SJSA1 (cell line): ENCODE measurements at places on chromosomes 6 and 20. TPM values are rescaled to one million over a fixed set of nuclear protein-coding genes. Genes with fewer than 3 reads are reported as not detected.

- H3K27ac ChIP-seq, result no peak overlapping the region
- no peak for DNase-seq
- H3K4me3 ChIP-seq, result no peak overlapping the region
Observed at GRCh38 chr6:167401525-167402194, 76.8 kb downstream of the TTLL2 start.

DNA sequence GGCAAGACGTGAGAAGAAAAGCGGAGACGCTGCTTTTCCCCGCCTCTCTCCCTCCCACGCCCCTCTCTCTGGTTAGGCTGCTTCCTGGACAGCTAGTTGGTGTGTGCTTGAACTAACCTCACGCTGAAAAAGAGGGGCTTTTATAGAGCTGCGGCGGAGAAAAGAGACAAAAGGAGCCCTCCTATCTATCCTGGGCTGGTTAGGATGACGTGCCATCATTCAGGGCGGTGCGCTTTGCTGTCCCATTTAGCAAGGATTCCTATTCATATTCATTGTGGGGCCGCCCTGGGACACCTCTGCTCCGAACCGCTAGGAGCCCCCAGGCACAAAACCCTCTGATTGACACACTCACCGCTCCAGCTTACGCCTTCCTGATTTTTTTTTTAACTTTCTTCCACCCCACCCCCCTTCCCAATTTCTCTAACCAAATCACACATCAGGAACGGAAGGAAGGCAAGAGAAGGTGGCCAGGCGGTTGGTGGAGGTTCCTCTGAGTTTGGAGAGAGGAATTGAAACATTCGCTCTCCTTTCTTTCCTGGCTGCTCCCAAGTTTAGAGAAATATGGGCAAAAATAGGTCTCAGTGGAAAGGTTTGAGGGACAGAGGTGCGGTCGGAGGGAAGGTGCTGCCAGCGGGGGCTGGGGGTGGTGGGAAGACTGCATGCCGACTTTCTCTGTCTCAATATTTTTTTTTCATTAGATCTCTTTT is at the start of gene OLIG3:
Gene OLIG3, minus strand, starts transcription at position 114 of the 707 bp plus-strand sequence. CDS start 224 bp downstream, outside the sequence.
- H3K36me3 ChIP-seq, result no peaks in the 10 kb centered on the region
- H3K4me3 ChIP-seq, result no peak within 1 kb of the TSS
- H3K27me3 ChIP-seq, result peaks cover 56% of the 10 kb centered on the region
- no peak within 1 kb of the TSS for H3K27ac ChIP-seq
- H3K4me1 ChIP-seq, result no peaks in the 10 kb centered on the region; the same call in 1 of the 2 replicates
- no peak for DNase-seq

RFX6 gene
- total RNA-seq, result not detected in 2 replicates

DNA sequence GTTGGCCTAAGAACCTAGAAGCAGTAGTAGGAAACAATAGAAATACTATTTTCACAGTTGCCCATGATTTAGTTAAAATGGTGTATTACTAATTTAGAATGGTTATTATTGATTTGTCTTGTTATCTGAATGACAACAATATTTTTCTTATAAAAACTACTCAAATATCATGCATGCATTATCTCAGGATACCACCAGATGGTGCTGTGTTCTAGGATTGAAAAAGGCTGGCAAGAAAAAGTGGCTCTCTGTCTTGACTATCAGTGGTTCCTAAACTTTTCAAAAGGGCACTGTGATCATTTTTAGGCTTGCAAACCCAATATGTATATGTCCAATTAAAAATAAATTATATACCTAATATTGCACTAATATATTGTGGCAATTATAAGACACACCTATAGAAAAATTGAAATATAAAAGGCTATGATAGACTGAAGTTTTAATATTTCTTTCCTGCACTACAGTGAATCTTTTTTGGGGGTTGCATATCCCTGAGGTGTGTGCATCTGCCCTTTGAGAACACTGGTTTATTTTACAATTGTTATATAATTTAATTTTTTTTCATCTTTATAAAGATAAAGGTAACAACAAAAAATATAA is 131.7 kb upstream of the MLIP start:
- no peak overlapping the region for H3K4me3 ChIP-seq
- peaks cover 20% of the 10 kb centered on the region for H3K4me1 ChIP-seq
- H3K36me3 ChIP-seq, result no peaks in the 10 kb centered on the region
- no peak overlapping the region for H3K27ac ChIP-seq

PPP1R3G gene
- 0.19 and 0.32 TPM in 2 replicates for total RNA-seq

- no peak overlapping the region for H3K4me3 ChIP-seq
- no peak for DNase-seq
Observed at GRCh38 chr6:47785182-47785581, 3.4 kb downstream of the OPN5 start.

- peaks cover 3% of the 10 kb centered on the region; the same call in 1 of the 2 replicates for H3K4me1 ChIP-seq
- DNase-seq, result no peak
- H3K36me3 ChIP-seq, result no peaks in the 10 kb centered on the region
- no peak overlapping the region for H3K4me3 ChIP-seq
- H3K27me3 ChIP-seq, result no peaks in the 10 kb centered on the region
Observed at GRCh38 chr6:24974182-24975171, 38.7 kb upstream of the RIPOR2 start.

DNA sequence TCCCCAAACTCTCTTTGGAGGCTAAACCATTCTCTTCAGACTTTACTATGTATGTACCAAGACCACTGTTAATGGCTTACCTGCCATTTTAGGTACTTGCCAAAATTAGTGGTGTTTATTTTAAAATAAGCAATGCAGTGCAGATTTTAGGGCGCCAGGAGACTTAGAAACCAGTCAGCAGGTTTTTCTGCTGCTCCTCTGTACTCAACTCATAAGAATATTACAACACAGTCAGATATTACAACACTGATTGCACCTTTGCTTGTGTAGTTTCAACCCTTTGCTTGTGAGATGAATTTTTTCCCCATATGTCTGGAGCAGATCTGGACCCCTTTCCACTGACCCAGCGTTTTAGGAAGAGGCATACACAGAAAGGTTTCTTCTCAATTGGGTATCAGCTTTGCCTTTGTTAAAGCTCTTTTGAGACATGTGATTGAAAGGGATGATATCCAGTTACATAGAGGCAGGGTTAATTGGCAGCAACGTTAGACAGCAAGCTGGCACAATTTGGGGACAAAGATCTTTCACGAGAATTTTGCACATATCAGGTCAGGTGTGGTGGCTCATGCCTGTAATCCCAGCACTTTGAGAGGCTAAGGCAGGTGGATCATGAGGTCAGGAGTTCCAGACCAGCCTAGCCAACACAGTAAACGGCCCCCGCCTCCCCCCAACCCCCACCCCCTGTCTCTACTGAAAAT is 6.2 kb downstream of the TTPAL start:
- H3K27me3 ChIP-seq, result no peaks in the 10 kb centered on the region
- peaks cover 10% of the 10 kb centered on the region for H3K4me1 ChIP-seq
- H3K4me3 ChIP-seq, result no peak overlapping the region
